ENCODE measurements at places on chromosomes 13 and 19.

GRCh38 chr13:57558051-57558467 lies 73.5 kb upstream of the PCDH17 start:
- DNase-seq: no peak

DNA sequence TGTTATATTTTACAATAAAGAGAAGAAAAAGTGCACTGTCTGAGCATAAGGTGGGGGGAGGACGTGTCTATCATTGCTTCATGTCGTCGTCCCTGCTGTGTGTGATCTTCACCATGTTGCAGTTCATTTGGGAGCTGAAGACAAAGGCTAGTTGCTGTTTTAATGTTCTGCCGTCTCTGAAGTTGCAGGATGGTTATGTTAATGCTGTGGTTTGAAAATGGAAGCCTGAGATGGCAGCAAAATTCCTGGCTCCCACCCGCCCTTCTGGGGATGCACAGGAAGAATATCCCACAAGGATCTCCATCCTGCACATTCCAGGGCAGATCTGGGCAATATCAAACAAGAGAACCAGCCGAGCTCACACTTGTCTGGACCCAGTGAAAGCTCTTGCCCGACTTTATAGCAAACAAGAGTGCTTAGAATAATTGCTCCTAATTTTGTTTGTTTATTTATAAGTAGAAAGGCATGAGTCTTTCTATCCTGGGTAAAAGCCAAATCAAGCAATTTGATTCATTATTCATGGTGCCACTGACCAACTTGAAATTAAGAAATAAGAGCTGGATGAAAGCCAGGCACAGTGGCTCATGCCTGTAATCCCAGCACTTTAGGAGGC lies 110.3 kb upstream of the ABCC4 start:
- DNase-seq: no peak

DNA sequence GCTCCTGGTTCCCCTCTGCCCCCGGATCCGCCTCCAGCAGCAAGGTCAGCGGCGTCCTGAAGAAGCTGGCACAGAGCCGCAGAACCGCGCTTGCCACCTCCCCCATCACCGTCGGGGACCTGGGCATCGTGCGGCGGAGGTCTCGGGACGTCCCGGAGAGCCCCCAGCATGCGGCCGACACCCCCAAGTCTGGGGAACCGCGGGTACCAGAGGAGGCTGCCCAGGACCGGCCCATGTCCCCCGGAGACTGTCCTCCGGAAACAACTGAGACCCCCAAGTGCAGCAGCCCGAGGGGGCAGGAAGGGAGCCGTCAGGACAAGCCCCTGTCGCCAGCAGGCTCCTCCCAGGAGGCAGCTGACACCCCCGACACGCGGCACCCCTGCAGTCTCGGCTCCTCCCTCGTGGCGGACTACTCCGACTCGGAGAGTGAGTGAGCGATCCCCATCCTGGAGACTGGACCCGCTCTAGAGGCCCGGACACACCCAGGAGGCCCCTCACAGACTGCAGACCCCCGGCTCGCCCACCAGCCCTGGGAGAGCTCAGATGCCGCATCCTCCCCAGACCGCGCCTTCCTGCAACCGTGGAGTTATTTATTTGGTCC lies 1.6 kb upstream of the MRI1 start:
- DNase-seq: no peak

GRCh38 chr19:35750167-35750566 lies 1.8 kb downstream of the LIN37 start:
- DNase-seq: no peak

DNA sequence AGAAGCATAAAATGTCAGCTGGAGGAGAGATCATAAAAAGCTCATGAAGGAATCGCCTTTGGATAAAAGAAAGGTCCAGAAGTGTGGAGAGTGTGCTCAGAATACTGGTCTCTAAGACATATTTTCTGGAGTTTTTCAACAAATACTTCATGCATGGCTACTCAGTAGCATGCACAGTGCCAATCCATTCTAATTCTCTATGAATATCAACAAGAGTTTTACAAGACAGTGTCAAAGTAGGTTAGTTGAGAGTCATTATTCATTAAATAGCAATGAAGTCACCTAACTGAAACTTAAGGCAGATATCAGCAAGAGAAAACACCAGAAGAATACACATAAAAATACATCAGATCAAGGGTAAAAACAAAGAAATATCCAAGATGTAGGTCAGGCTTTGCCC lies 1243.2 kb upstream of the SLC10A2 start:
- no peak for DNase-seq

DNA sequence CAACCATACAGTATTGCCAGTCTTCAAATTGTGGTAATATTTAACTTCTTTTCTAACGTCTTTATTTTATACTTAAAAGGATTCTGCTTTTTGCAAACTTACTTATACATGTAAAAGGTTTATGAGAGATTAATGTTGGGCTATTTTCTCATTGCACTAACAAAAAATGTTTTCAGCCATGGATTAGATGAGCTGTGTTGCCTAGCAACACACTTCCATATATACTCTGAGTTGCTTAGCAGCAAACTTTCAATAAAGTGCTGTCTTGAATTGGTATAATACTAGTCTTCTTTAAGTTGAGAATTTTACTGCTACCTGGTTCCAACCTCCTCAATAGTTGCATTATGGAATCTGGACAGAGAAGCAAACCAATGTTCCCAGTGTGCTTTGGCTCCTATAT lies 777.4 kb upstream of the PCDH9 start:
- DNase-seq: no peak

DNA sequence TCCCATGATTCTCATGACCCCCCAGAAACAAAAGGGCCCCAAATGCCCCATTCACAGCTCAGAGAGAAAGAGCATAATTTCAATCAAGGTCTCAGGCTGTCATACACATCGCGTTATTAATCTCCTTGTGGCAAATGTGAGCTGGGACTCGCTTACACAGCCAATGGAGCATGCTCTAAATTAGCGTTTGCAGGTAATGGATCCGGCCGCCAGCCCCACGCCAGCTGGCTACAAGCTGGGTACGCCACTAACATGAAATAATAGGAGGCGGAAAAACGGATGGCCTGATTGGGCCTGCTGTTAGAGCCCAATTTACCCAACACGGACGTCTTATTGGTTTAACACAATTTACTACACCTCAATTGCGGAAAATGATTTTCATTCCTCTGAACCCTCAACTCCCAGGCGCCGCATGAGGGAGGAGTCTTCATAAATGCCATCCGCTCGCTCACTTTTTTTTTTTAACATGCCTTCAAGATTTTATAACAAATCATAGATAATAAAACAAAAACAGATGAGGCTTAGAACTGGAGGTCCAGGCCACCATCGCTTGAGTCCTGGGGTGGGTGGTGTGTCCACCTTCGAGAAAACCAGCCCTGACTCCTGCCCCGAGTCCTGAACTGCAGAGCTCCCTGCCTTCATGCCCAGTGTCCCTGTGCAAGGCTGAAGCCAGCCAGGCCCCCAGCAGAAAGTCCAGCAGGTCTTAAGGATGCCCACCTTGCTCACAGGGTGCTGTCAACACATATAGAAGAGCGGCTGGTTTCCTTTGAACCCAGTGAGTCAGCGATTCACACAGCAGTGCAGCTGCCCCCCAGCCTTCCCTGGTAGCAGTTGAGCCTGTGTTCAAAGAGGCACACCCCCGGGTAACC lies 62.1 kb downstream of the PEPD start:
- DNase-seq: no peak

DNA sequence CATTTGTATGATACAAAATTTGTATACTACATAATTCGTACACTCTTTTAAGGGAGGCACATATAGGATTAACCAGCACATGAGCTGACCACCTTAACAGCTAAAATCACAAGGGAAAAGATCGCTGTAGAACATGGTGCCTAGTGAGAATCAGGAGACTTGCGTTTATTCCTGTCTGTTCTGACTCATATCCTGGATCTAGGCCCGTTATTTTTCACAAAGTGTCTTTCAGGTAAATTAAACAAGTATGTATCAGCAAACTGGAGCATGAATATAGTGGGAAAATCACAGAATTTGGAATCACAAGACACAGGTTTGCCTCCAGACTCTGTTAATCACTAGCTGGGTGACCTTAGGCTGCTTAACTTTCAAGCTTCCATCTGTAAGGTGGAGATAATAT lies 47.5 kb upstream of the ESD start:
- no peak for DNase-seq

DNA sequence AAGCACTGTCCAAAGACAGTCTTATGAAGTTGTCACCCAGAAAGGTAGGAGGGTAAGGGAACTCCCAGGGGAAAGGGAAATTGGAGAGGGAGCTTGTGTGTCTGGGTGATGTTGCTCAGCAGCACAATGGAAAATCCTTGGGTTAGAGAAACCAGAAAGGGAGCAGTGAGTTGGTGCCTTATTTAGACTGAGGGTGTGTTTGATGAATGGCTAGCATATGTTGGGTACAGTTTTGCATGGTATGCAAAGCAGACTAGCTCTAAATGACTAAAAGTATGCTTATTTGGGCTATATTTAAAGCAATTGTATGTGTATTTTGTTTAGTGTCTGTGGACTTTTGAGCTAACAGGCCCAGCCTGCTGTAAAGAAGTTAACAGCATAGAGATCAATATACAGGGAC lies 2884.6 kb upstream of the PCDH20 start:
- DNase-seq: no peak

DNA sequence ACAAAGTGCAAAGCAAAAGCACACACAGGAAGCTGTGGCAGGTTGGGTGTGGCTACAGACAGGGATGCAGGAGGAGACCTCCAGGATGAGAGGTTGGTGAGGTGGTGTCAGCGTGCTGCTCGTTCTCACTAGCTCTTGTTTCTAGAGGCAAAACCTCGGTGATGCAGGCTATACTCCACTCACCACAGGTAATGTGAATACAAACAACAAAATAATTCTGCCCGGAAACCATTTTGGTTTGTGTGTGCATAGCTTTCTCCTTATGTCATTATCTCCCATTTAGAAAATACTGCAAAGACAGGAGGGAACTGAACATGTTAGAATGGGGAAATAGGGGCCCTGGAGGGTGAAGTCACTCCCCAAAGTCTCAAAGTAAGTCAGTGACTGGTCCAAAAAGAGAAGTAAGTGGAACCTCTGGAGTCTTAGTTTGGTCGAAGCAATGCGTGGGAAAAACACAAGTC lies 9.4 kb downstream of the LCP1 start:
- DNase-seq: no peak

- no peak for DNase-seq
These were observed 7.5 kb upstream of the TSHZ3 start for GRCh38 chr19:31356587-31357314.

DNA sequence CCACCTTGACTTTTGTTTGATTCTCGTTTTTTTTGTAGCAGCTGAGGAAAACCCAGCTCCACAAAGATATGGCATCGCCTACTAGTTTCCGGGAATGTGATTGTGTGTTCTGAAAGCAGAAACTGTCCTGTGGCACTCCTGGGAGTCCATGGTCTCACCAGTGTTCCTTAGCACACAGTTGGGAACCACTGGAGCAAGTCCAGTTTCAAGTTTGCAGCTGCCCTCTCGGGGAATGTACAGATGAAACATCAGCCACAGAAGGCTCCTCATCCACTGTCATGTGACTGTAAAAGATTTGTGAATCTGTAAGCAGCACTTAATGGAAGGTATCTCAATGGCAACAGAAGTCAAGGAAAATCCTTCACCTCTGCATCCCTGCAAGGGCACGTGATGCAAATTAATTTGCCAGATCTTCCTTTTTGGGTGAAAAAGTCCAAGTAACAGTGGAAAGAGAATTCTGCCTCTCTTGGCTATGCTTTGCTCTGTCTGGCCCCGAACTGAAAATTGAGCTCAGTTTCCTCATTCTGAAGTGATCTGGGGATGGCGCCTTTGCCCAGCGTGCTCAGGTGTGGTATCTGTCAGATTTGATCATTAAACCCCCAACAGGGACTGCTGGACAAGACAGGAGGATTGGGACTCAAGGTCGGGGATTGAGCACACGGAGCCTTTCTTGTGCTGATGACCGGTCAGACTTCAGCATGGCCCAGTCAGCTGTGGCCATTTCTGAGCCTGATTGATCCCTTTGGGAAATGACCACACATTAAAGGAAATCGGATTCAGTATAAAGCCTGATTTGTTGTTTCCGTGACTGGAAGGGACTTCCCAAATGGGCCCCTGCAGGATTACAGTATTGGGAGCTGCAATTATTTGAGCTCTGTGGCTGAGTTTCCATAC lies 58.8 kb downstream of the ING1 start:
- DNase-seq: no peak

GRCh38 chr13:110128546-110128945 lies 178.4 kb downstream of the COL4A1 start:
- no peak for DNase-seq

DNA sequence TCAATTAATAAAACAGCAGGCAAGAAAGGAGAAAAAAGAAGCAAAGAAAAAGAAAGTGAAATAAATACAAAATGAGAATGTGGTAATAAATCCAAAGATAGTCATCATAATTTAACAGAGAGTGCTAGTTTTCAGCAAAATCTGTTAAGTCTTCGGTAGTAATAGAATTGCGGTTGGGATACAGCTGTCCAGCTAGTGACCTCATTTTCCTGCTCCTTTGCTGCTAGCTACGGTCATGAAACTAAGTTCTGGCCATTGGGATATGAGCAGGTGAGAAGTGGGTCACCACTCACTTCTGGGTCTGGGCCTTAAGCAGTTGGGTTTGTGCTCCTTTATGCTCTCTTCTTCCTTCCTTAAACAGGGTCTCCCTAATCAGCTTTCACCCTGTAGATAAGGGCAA lies 11.7 kb upstream of the DGKH start:
- no peak for DNase-seq

GRCh38 chr19:15266683-15267082 lies 34.4 kb upstream of the EPHX3 start:
- DNase-seq: no peak

DNA sequence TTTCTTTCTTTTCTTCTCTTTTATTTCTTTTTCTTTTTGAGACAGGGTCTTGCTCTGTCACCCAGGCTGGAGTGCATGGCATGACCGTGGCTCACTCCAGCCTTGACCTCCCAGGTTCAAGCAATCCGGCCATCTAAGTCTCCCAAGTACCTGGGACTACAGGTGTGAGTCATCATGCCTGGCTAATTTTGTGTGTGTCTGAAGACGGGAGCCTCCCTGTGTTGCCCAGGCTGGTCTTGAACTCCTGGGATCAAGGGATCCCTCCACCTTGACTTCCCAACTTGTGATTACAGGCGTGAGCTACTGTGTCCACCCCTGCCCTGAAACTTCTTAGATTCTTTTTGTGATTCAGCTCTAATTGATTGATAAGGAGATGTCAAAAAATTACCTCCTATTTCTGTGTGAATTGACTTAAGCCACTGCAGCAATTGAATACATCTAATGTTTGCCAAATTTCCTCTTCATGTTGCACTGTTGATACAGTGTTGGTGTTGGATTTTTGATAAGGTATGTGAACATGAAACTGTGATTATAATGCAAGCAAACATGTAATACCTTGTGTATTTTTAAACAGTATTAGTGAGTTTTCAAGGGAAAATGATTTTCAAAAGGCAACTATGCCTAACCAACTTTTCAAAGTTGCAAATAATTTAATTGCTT lies 22.6 kb downstream of the KLF5 start:
- no peak for DNase-seq

DNA sequence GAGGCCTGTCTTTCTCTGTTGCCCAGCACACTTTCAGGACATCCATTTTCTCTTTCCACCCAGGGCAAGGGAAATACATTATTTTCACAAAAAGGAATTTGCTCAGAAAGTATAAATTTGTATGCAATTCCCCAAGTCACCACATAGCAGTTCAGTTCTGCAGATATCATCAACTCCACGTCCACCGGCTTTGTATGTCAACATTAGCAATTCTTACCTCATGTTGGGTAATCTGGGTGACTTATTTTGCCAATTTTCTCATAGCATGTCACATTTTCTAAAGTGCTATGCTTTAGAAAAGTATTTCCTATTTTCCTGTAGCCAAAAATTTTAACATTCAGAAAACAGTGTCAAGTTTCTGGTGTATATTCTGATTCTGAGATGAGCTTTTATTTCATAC lies 501.8 kb downstream of the EFNB2 start:
- peak; percentile 9 for DNase-seq

- no peak for DNase-seq
These were observed 1096.8 kb upstream of the PCDH20 start for GRCh38 chr13:62512194-62513141.
